ENCODE measurements at places on chromosomes 2 and 18.

DNA sequence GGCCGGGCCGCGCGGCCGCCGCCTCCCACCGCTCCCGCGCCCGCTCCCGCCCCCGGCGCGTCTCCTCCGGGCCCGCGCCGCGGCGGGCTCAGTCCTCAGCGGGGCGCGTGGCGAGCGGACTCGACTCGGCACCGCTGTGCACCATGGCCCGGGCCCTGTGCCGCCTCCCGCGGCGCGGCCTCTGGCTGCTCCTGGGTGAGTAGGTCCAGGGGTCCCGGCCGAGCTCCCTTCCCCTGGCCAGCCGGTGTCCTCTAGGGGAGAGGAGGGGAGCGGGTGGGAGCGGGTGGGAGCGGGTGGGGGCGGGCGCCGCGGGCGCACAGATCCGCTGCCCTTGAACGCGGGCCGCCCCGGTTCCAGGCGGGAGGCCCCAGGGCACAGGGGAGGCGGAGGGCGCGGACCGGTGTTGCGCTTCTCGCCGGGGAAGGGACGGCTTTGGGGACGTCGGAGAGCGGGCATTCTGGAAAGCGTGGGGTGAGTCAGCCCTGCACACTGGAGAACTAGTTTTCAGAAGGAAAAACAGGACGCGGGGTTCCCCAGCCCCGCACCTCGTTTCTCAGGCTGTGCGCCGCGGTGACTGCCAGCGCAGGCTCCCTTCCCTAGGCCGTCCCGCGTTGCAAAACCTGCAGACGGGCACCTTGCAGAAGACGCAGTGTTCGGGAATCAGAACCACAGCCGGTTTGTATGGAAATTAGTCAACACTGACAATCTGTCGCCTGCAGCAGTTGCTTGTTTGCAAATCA lies at the start of gene RAMP1:
Gene RAMP1 (plus strand): TSS at position 91 of the 740 bp plus-strand sequence. CDS start 53 bp downstream, at position 144.
- no peak for DNase-seq

GRCh38 chr2:126513033-126513432 lies 142.9 kb upstream of the GYPC start:
- no peak for DNase-seq

DNA sequence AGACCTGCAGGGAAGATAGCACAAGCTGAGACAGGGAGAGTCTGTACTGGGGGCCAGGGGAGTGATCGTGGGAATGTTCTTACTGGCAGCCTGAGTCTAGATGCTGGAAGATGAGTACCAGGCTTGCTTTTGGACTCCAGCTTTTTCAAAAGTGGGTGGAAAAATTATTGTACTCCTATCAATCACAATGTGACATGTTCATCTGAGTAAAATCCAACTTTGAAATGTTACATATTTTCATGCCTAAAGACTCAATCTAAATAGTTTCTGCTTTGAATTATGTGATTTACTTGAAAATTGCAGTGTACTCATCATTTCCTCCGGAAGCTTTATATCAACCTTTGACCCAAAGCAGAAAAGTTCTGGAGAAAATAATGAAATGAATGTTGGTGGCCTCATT lies 49.7 kb upstream of the ST3GAL5 start:
- no peak for DNase-seq

- DNase-seq = no peak
Measured at GRCh38 chr2:68086166-68086565, 23.4 kb upstream of the C1D start.

- no peak for DNase-seq
Measured at GRCh38 chr2:33292981-33293595, 183.4 kb upstream of the RASGRP3 start.

GRCh38 chr2:5442736-5443135 lies 249.4 kb upstream of the SOX11 start:
- no peak for DNase-seq

DNA sequence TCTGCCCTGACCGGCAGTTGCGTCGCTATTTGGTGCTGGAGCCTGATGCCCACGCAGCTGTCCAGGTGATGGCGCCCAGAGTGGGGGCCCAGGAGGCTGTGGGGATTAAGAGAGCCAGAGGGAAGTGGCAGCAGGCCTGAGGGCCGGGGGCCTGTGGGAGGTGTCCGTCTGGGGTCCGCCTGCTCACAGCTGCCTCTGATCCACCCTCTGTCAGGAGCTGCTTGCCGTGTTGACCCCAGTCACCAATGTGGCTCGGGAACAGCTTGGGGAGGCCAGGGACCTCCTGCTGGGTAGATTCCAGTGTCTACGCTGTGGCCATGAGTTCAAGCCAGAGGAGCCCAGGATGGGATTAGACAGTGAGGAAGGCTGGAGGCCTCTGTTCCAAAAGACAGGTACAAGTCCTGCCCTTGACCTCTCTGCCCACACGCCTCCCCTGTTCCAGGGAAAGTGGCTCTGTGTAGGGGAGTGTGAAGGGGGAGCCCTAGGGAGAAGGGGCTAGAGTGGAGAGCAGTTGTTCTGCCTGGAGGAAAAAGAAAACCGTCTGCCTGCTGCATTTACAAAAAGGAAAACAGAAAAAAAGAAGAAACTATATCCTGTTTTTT lies 11.6 kb downstream of the STK11IP start:
- DNase-seq = no peak

- DNase-seq = no peak
Measured at GRCh38 chr2:99028558-99028957, 92.5 kb upstream of the CRACDL start.

DNA sequence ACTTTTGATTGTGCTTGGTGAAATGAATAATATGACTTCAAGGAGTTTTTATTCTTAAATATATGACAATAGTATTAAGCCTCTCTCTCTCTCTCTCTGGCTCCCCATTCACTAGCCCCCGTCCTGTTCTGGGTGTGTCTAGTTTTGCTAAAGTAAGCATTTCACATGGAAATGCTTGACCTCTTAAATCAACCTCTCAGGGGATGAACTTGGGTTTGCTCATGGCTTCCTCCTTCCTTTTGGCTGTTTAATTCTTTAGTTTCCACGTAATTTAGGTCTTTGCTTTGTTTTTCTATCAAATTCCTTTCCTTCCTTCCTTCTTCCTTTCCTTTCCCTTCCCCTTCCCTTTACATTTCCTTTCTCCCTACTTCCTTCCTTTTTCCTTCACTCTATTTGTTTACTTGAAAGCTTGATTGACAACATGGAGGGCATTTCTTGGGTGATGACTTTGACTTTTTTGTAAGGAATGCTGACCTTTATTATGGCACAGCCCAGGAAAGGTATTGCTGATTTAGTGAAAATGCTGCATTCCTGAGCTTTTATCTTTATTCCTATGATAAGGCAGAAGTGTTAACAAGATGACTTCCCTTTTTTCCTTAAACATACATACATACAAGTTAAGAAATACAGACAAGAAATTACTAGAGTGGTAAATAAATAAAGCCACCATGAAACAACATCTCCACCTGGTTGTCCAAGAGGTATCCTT lies 3.6 kb downstream of the DPP4 start:
- no peak for DNase-seq

DNA sequence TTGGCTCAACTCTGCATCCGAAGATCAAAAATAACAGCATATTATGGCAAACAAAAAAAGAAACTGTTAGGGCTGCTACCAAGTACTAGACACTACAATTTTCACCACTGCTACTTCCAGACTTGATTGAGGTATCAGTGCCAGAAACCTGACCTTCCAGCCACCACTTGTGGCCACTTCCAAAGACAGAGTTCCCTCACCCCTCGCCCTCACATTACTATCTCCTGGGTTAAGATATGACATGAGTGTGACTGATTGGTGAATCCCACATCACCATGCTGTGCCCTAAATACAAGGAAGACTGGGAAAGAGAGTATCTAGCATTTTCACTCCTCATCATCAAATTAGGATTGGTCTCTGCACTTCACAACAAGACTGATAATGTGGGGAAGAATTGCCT lies 296.1 kb upstream of the NT5C1B start:
- no peak for DNase-seq

DNA sequence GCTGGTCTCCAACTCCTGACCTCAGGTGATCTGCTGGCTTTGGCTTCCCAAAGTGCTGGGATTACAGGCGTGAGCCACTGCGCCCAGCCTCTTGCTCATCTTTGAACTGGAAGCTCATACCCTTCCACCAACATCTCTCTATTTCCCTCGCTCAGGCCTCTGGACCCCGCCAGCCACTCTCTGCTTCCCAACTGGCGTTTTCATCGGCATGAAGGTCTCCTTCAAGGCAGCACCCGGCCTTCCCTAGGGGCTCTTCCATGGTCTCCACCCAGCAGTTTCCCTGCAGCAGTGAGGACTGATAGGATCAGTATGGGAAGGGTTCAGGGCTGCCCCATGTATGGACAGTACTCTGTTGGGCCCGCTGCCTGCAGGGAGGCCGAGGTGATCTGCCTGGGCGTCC lies 65.8 kb upstream of the HS6ST1 start:
- DNase-seq = no peak

DNA sequence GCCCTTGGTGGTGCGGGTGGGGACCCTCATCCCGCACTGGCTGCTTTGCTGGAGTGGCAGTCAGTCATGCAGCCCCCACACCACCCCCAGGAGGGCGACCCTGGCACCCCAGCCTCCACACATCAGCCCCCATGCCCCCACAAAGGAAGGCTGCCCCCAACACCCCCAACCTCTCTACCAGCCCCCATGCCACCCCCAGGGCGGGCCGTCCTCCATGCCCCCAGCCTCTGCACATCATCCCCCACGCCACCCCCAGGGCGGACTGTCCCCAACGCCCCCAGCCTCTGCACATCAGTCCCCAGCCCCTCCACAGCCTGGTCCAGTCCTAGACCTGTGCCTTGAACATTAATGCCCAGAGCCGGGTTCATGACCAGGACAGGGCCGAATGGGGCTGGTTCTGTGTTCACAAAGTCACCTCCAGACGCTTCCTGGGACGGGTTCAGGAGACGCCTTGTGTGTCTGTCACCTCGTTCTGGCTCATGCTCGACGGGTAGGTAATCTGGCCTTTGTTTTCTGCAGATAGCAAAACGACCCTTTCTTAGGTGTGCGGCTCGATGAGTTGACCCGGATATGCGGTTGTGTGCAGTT lies 18.4 kb downstream of the D2HGDH start:
- no peak for DNase-seq

DNA sequence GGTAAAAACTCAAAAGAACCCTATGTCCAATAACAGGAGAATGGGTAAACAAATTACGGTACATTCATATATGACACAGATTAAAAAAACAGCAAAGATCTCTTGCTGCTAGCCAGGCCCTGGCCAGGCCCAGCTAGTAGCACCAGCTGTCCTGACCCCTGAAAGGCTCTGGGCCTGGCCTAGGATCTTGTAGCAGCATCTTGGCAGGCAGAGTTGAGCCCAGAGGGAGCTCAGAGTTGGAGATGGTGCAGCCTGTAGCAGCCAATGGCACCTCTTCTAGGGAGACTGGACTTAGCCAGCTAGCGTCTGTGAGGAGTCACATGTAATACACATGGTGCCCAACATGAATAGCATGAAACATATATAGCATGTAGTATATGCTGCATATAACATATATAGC lies 69.1 kb downstream of the HS6ST1 start:
- no peak for DNase-seq

DNA sequence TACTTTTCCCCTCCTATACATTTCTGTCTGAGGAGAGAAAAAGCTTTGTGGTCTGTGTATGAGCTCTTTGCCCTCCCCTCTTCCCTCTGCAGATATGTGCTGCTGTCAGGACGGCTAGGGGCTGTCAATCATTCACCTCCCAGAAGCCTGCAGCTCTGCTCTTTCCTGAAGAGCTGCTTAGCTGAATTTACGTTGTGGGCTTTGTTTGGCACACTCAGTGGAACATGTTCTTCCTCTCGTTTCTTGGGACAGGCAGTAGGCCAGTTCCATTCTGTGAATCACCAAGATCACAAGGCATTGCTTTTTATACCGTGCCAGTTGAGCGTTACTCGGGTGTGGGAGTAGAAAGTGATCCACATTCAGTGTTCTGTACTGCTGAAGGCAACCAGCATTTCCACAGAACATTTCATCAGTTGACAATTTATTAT lies 136.7 kb downstream of the LAMA3 start:
- DNase-seq = no peak

GRCh38 chr2:56021579-56021978 lies 98.0 kb upstream of the EFEMP1 start:
- DNase-seq = no peak

- peak; percentile 41 for DNase-seq
Measured at GRCh38 chr18:77065221-77065981, 67.2 kb downstream of the MBP start.

GRCh38 chr2:120539937-120540718 lies 194.2 kb downstream of the INHBB start:
- peak; percentile 31 for DNase-seq

DNA sequence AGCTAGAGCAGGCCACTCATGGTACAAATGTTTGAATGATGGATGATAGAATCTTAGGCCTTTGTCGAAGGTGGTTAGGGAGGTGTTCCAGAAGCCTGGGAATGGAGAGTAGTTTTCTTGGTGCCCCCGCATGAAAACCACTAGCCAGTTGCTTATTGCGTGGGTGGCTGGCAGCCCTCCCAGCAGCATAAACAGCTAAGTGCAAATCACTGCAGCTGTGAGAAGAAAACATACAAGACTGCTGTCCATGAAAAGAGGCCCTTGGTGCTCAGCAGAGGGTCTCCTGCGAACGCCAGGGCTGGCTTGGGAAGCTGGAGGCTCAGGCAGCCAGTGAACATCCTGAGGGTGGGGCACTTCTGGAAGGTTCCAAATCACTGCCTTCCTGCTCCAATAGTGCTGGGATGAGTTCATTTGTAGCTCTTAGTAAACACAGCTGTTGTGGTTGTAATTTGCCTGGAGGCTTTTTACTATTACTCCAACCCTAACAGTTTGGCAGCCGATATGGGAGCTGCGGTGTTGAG lies 118.8 kb downstream of the MGAT5 start:
- no peak for DNase-seq

DNA sequence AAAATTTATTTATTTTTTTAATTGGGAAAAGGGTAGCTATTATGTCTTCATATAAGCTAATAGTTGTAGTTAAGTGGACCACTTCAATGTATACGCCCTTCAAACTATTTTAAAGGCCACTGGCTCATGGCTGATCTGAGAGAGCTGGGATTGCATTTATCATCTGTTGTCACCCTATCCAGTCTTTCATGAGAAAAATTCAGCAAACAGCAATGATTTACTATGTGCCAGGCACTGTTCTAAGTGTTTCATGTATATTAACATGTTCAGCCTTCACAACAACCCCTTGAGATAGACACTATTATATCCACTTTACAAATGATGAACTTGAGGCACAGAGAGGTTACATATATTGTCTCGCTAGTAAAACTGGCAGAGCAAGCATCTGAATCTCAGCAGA lies 66.1 kb upstream of the ZNF397 start:
- no peak for DNase-seq

- DNase-seq = no peak
Measured at GRCh38 chr2:229335877-229336346, 64.8 kb upstream of the PID1 start.

DNA sequence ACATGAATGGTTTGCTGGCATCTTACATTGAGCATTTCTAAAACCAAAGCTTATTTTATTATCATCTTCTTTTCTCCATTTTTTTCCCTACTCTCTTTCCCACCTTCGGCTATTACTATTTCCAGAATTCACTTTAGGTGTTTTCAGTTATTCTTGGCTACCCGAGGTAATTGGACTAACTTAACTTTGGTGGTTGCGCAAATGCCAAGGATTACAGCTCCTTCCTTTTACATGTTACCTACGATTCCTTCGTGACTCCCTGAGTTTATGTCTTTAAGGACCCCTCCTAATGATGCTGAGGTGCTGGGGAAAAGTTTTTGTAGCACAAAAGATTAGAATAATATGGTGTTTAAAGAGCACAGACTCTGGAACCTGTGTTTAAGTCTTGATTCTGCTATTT lies 14.3 kb downstream of the KIAA1328 start:
- no peak for DNase-seq

GRCh38 chr2:75431763-75432162 lies 129.0 kb downstream of the EVA1A start:
- DNase-seq = no peak

- no peak for DNase-seq
Measured at GRCh38 chr2:18474700-18475099, 85.8 kb downstream of the RDH14 start.

GRCh38 chr2:174972924-174973323 lies 32.3 kb downstream of the CHN1 start:
- DNase-seq = peak; percentile 45

Data from A549 (cell line).